ENCODE measurements at places on chromosomes 2 and 18.
A peak's percentile ranks its signal among the peaks of the same experiment; 100 is the strongest.

DNA sequence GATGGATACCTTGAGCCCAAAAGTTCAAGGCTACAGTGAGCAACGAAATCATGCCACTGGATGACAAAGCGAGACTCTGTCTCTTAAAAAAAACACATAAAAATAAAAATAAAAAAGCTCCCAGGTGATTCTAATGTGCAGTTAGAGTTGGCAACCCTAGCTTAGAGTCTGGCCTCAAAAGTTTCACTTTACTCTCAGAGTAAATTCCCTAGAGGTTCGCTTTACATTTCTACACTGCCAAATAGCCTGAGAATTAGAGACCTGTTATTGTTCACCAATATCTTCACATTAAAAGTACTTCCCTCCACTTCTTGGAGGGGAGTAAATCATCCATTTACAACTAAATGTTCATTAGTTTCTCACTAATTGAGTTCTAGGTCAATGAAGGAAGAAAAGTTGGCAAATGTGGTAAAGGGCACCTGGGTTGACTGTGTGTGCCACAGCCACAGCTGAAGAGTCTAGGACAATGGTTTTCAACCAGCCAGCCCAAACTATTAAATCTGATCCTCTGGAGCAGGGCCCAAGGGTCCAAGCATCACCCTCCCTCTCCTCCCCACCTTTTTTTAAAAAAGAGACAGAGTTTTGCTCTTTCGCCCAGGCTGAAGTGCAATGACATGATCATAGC is 15.2 kb upstream of the TMEM37 start:
- DNase-seq: no peak

DNA sequence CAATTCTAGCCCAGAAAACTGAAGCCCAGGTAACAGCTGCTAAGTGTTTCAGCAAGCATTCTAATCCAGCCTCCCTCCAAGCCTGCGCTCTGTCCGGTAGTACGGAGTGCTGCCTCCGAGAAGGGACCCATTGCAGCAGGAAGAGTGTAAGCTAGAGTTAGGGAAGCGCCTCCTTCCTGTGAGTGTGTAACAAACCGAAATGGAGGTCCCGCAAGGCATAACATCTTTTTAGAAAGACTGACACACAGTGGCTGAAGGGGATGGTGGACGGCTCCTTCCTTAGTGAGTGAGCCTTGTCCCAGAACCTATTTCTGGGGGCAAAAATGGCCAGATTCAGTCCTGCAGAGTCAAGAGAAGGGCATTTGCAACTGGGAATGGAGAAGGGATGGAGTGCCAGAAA is 12.2 kb downstream of the PKDCC start:
- DNase-seq: no peak

GRCh38 chr2:211477537-211478275 is 921.3 kb downstream of the CPS1 start:
- no peak for DNase-seq

DNA sequence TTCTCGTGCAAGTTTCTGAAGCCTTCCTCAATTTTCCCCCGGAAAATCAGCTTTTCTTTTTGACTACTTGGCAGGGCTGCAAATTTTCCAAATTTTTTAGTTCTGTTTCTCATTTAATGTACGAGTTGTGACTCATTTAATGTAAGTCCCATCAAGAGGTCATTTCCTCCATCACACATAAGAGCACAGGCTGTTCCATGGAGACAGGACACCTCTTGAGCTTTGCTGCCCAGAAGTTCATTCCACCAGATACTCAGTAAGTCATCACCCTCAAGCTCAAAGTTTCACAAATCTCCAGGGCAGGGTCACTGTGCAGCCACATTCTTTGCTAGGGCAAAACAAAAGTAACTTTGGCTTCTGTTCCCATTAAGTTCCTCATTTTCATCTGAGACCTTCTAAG is 101.5 kb upstream of the TEKT4 start:
- no peak for DNase-seq

- DNase-seq: no peak
Measured at GRCh38 chr2:43018179-43019024, 208.0 kb downstream of the ZFP36L2 start.

GRCh38 chr2:167652401-167652800 is 595.0 kb downstream of the STK39 start:
- DNase-seq: no peak

DNA sequence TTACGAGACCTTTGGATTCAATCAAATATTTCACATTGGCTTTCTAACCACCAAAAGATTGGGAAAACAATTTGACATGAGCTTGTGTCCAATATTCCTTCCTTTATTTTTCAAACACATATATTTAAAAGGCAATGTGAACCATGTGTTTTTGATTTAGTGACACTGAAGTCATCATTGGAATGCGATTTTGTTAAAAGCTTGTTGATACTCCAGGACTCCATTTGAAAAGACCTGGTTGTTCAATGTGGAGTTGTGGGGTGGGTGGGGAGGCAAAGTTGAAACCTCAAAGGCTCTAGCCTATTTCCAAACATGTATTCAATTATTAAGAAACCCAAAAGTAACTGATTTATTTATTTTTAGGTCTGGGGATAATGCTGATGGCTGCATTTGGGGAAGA is 114.1 kb upstream of the TRIB2 start:
- DNase-seq: no peak

DNA sequence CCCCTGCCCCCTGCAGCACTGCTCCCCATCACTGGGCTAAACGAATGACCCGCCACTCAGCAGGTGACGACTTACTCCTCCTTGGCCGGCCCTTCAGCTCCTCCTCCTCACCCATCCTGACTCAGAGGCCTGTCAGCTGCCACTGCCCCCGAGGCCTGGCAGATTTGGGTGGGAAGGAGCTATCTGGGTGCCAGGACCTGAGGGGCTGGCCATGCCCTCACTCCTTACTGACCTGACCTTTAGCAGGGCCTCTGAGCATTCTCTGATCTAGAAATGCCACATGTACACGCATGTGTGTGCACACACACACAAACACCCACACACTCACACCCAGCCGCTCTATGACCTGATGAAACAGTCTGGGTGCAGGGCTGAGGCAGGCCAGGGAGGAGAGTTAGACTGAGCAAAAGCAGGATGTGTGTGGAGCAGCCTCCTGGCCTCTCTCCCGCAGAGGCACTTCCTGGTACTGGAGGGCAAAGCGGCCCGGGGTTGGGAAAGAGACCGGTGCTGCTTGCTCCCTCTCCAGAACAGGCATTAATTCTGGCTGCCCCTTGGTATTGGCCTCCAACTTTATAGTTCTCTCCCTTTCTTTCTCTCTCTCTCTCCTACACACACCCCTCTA is 68.0 kb downstream of the ZFP36L2 start:
- peak; percentile 42 for DNase-seq

GRCh38 chr2:219159771-219160185 is 837 bp downstream of the NHEJ1 start:
- DNase-seq: no peak

- DNase-seq: no peak
Measured at GRCh38 chr2:200335657-200336056, 29.2 kb downstream of the SPATS2L start.

DNA sequence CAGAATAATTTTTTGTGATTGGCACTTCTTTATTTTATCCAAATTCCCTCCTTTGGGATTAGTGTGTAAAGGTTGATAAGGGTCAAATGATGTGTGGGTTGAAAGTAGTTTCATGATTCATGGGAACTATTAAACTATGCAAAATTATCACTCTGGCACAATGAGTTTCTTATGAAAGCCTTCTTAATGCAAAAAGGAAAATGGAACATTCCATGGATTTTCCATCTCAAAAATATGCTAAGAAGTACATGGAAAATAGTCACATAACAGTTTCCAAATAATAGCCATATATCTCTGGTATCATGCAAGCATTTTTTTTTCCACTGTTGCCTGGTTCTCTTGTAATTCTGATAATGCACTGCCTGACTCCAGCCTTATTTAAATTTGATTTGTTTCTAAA is 639.7 kb downstream of the NR4A2 start:
- DNase-seq: no peak
